Dorsolateral prefrontal cortex (tissue), 122 donors: ENCODE measurements at places on chromosomes 6 and 20.

DNA sequence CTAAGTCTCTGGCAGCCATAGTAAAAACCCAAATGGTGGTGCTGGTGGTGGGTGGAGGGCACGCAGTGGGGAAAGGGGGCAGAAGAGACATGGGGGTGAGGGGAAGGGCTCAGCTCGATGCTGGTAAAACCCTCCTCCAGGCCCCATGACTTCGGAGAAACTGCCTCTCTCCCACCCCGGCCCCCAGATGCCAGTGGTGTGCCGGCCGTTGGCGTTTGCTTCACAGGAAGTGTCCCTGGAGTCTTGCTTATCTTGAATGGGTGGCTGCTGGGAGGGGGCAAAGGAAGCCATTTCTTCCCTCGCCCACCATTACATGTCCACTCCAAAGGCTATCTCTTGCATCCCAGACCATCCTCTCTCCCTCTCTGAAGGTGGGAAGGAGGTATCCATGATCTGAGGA is 25.4 kb downstream of the VEGFA start:
- DNase-seq: no peak

DNA sequence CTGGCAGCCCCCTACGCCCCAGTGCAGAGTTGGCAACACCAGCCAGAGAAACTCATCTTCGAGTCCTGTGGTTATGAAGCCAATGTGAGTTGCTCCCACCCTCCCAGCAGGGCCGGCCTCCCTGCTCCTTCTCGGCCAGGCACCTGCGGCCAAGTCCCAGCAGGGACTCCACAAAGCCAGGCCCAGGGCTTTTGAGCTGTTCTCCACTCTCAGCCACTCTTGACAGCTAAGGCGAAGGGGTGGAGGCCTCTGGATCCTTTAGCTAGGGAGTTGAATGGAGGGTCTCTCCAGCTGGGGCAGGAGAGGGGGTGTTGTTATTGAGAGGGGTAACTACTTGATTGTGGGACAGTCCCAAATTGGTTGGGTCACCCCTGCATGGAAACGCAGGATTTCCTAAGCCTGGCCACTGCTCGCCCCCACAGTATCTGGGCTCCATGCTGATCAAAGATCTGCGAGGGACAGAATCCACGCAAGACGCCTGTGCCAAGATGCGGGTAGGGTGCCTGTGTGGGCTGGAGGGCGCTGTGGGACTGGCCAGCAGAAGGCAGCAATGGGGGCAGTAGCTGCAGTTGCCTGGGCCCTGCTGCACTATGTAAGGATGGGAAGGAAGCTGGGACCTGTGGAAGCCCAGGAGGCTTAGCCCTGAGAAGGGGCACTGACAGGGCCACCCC is 58.3 kb downstream of the TCP11 start:
- DNase-seq: no peak

DNA sequence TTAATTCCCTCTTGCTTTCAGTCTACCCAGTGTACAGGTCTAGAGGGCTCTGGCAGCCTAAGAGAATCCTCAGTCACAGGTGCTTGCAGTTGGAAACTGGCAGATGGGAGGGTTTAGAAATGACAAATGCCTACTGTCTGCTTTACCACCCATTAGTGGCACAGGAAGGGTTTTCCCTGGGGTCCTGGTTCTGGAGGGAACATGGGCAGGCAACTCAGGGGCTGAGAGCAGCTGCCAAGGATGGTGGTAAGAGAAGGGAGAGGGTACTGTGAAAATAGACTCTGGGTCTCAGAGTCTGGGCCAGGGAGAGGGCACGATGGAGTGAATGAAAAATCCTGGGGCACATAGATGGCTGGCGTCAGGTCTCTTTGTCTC is 103.5 kb downstream of the TCP11 start:
- DNase-seq: no peak

DNA sequence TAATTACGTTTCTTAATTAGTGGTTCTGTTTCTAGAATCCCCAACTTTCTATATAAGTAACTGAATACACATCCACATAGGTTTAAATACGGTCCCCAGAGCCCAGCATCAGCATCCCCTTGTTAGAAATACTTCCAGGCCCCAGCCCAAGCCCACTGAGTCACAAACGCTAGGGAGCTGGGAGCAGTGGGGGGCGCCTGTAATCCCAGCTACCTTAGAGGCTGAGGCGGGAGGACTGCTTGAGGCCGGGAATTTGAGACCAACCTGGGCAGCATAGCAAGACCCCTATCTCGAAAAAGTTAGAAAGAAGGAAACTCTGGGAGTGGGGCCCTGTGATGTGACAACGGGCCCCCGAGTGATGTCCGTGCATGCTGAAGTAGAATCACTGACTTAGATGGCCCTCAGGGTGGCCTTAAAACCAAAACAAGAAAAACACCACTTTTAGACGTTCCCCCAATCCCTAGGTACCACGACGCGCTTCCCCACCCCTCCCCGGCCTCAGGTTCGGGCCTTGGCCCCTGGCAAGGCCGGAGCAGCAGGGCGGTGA is 1.3 kb upstream of the PPP1R3G start:
- no peak for DNase-seq

DNA sequence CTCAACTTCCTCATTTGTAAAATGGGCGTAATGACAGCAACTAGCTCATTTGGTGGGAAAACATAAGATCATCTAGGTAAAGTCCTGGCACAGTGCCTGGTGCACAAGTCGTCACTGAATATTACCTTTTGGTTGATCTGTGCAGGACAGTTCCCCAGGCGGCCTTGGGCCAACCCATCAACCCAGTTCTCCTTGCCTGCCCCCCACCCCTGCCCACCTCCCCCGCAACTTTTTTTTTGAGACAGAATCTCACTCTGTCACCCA is 99.2 kb downstream of the JPH2 start:
- no peak for DNase-seq

GRCh38 chr6:157462956-157463742 is 82.2 kb downstream of the ZDHHC14 start:
- DNase-seq: no peak

- DNase-seq: no peak
Measured at GRCh38 chr6:90294989-90295853, 1.4 kb downstream of the BACH2 start.

- no peak for DNase-seq
Measured at GRCh38 chr6:56848105-56848504, 106.8 kb upstream of the BEND6 start.

DNA sequence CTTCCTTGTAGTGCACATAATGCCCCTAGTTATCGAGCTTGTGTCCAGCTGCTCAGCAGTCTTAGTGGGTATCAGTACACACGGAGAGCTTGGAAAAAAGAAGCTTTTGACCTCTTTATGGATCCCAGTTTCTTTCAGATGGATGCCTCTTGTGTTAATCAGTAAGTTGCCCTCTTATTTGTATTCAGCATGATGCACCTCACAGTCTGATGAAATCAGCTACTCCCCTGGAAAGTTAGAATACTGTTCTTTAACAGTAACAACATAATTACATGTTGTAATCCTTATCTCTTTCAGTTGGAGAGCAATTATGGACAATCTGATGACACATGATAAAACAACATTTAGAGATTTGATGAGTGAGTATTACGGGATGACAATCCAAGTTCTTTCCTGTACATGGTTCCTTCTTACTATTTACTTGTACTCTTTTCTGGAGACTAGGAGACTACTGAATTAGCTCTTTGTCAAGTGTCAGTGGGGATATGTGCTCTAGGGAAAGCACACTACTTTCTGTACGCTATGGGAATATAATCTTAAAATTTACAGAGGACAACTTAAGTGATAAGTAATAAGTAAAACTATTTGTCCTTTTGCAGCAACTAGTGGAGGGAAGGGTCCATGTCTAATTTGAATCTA is 39.1 kb downstream of the PGM3 start:
- no peak for DNase-seq

GRCh38 chr20:25195962-25196785 is 662 bp downstream of the ENTPD6 start:
- DNase-seq: no peak
